Amygdala (tissue), 56 donors: ENCODE measurements at places on chromosomes 2 and 18.

GRCh38 chr2:205878999-205879762, 196.9 kb downstream of the NRP2 start:
- no peak for DNase-seq

DNA sequence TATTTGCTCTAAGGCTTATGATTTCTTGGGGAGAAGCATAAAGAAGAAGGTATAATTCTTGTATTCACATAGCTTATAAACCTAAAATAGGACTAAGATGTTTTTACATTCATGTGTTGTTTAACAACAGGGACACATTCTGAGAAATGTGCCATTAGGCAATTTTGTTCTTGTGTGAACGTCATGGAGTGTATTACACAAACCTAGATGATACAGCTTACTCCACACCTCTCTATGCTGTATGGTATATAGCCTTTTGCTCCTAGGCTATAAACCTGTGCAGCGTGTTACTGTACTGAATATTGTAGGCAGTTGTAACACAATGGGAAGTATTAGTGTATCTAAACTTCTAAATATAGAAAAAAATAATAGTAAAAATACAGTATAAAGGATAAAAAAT, 92.1 kb downstream of the PHLPP1 start:
- DNase-seq, result no peak

DNA sequence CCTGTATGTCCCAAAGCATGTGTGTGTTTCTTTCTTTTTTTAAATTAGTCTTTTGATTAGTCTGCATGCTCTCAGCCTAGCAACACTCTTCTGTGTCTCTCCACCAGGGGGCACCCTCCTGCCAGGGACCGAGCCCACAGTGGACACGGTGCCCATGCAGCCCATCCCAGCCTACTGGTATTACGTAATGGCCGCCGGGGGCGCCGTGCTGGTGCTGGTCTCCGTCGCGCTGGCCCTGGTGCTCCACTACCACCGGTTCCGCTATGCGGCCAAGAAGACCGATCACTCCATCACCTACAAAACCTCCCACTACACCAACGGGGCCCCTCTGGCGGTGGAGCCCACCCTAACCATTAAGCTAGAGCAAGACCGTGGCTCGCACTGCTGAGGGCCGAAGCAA, 93.8 kb downstream of the NRP2 start:
- DNase-seq, result no peak

- DNase-seq, result no peak
Observed at GRCh38 chr2:236670235-236670620, 100.6 kb downstream of the ACKR3 start.

- no peak for DNase-seq
Observed at GRCh38 chr2:76281156-76281841, 570.6 kb upstream of the GCFC2 start.

GRCh38 chr2:236835307-236836024, 250.2 kb upstream of the COPS8 start:
- DNase-seq, result no peak

DNA sequence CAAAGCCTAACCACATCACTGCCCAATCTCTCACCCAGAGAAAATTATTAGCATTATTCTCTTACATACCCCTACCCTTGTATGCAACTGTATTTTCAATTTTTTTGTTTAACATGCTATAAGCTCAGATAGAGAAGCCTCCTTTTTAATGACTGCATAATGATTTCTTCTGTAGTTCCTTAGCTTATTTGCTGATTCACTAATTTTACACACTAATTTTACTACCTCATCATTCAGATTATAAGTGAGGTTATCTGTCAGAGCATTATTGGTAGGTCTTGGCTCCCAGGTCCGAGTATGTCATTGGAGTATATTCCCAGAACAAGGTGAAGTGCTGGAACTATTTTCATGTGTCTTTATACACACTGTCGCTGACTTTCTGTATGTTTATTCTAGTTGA, 45.4 kb downstream of the RHBDD1 start:
- DNase-seq, result no peak

- DNase-seq, result no peak
Observed at GRCh38 chr18:45730832-45731575, 7.0 kb downstream of the SLC14A1 start.

DNA sequence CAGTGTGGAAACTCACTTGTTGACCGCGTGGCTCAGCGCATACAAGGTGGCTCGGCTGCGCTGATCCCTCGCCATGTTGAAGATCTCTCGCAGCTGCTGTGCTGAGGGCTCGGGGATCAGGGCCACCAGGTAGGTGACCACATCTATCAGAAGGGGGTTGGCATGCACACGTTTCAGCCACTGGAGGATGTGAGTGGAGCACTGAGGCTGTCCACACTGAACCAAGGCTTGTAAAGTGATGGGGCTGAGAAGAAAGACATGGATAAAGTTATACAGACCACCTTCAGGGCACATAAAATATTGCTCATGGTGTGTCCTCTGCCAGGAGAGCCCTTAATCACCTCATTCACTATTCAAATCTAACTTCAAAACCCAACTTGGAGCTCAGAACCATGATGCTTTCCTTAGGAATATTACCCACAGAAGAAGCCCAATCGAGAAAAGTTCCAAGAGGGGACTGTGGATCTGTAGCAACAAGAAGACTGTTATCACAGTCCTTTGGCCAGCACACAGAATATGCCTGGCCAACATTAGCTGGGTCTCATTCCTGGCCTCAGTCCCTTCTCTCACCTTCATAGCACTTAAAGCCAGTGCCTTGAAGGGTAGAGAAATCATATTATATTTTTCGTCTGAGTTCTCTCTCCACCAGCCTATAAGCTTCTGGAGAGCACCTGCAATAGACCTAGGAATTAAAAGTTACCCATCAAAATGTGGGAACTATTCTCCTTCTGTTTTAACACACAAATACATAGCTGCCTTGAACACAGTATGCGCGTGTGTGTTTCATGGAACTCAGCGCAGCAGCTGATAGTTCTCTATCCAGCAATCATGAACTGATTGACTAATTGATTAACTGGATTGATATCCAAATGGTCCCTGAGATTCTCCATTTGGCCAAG, 11.3 kb downstream of the APOB start:
- DNase-seq, result no peak

GRCh38 chr2:241228081-241228859, 39.8 kb downstream of the ANO7 start:
- DNase-seq, result no peak

DNA sequence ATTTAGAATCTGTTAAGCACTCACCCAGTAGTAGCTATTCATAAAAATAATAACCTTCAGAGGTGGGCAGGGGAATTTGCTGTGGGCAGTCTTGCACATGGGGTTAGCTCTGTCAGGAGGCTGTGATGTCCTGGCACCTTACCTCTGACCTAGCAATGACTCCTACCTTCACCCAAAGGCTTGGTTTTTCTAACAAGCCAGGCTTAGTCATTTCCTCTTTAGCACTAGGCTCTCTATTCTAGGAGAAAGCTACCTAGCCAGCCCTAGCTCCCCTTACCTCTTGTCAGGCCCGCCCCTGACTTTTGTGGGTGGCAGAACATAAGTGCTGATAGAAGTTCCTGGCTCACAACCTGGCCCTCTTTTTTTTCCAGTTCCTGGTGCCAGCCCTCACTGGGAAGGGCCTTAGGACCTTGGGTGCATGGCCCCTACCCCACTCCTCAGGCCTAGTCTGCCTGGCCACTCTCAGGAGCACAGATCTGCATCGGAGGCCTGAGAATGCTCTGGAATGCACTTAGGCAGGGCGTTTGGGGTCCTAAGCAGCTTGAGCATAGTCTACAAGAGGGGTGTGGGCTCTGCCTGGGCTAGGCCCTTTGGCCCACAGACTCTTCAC, 17.7 kb downstream of the CPLX4 start:
- no peak for DNase-seq

DNA sequence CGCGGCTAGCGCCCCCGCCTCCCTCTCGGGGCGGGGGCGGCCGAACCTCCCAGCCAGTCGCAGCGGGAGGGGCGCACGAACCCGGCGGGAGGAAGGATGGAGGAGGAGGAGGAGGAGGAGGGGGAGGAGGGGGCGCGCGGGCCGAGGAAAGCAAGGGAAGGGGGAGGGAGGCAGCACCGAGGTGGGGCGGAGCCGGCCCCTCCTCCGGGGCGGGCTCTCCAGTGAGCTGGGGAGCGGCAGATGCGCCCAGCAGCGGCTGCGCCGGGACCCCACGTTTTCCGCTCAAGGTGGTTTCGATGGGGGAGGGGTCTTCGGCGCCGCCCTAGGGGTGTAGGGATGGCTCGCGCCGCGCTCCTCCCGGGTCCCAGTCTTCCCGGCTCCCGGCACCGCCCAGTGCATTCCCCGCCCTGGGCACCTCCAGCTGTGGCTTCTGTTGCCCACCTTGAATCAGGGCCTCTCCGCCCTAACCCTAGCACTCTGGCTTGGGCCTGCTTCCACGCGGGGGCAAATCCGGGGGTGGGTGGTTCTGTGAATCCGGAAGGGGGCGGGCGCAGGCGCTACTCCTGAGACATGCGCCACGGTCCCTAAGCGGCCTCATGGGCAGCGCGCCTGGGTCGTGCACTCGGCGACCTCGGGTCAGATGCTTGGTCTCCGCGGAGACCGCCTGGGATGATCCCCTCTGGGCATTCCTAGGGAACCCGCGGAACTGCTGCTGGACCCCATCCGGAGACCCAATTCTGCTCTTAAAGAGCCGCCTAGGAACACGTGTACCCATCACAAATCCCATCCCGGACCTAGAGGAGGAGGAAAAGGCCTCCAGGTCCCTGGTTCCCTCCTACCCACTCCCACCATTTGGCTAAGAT, at the start of gene FBXO41:
Gene FBXO41, minus strand, starts transcription at position 183 of the 863 bp plus-strand sequence. CDS start 14,848 bp downstream, outside the sequence.
- no peak for DNase-seq

GRCh38 chr2:133837441-133838094, 269.3 kb upstream of the NCKAP5 start:
- no peak for DNase-seq

DNA sequence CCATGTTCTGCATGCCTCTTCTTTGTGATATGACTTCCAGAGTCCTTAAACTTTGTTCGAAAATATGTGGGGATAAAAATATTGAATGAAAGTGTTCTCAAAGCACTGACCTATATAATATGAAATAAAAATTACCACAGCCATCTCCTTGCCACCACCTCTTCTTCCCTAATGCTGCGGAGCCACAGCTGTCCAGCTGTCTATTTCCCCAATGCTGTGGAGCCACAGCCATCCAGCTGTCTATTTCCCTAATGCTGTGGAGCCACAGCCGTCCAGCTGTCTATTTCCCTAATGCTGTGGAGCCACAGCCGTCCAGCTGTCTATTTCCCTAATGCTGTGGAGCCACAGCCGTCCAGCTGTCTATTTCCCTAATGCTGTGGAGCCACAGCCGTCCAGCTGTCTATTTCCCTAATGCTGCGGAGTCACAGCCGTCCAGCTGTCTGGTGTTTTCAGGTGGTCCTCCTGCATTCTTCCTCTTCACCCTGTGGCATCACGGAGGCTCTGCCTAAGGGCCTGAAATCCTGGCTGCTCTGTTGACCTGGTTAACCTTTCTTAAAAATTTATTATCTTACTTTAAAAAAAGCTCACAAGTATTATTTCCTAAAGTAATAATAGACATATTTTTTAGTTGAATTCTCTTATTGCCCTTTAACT, 266.1 kb upstream of the MEX3C start:
- no peak for DNase-seq

- DNase-seq, result no peak
Observed at GRCh38 chr2:114628481-114628880, 186.0 kb downstream of the DPP10 start.
